Skin of body (tissue), 3 donors: ENCODE measurements at places on chromosomes 6 and 20. TPM values are rescaled to one million over a fixed set of nuclear protein-coding genes. Genes with fewer than 3 reads are reported as not detected.

The SAMD3 gene
- total RNA-seq: 2.6 TPM

The PPIL6 gene
- 4.1 TPM for total RNA-seq

GRCh38 chr6:104473021-104473429 lies 386.7 kb downstream of the HACE1 start:
- DNase-seq: no peak

DNA sequence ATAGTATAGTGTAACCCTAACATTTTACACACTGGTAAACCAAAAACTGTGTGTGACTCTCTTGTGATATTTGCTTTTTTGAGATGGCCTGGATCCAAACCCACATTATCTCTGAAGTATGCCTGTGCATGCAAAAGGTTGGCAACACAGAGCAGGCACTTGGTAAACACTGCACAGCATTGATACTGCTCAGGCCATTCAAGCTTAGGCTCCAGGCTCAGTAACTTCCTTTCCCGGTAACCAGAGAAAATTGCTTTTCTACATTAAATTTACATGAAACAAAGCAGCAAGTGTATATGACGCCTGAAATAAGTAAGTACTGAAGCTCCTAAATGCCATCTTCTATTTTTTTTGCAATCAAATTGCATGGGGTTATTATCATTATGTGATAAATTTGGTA lies 205.7 kb downstream of the EPM2A start:
- DNase-seq: no peak

The RAD21L1 gene
- total RNA-seq: not detected

The HCK gene
- total RNA-seq: 11.5 TPM

The BMP5 gene
- 5.0 TPM for total RNA-seq

The PPP1R14C gene
- total RNA-seq: 18.3 TPM

GRCh38 chr6:156169371-156169770 lies 607.8 kb upstream of the ARID1B start:
- DNase-seq: no peak

The SPATA25 gene
- total RNA-seq: 0.69 TPM

DNA sequence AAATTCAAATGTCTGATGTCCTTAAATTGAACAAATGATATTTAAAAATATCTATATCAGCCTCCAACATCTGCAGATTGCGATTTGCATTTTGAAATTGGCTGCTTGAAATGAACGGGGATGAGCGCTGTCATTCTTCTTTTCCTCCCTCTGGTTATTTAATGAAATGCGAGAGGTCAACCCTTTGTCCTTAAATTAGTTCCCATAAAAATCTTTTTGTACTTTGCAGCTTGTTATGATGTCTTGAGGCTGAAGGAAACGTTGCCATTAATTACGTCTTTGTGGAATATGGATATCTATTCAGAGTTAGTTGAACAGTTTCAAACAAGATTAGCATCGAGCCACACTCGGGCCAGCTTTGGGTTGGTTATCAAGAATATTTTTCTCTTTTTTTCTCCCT lies 140.0 kb downstream of the LINC00237 start:
- no peak for DNase-seq

DNA sequence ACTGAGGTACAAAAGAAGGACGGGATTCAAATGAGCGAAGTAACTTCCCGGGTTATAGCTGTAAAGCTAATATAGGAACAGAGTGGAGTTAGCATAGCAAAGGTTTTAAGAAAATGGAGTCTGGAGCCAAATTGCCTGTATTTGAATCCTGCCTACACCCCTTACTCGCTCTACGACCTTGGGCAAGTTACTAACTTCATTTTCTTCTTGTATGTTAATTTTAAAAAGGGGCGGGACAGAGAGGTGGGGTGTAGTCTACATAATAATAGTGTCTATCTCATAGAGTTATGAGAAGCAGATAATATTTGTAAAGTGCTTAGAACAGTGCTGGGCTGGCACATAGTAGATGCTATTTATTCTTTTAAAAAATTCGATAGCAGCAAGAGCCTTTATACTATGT lies 705 bp downstream of the ZSCAN23 start:
- DNase-seq: no peak

- DNase-seq: no peak
These were observed 486.3 kb downstream of the GRIK2 start for GRCh38 chr6:101879782-101880181.

DNA sequence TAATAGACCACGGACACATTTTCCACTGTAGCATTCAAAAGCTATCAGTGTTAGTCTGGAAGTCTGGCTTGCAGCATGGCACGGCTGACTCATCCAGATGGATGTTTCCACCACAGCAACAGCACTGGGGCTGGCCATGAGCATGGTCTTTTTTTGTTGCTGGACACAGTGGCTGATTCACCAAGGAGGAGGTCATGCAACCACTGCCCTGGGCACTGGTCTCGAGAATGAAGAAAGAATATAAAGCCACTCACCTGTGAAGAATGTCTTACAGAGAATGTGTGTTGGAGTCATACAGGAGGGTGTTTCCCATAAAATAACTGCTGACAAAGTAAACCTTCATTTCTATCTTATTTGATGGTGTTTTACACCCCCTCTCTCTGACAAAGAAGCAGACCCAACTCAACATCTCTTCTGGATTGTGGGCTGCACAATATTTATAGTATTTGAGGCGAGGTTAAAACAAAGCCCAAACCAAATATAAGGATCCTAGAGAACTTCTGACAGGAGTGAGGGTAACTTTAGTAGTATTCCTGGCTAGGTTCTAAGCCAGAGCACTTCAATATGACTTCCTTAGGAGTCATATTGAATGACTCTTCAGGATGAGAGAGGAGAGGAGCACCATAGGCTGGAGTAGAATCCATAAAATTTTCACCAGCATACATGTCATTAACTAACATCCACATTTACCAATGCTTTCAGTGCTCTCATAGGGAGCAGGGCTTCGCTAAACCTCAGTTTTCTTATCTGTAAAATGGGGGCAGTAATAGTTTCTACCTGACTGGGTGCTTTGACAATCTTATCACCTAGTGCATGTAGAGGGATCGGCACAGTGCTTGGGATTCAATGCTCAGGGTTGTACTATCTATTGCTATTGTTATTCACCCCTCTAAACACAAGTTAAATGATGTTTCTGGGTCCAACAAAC lies 121.4 kb downstream of the KIF13A start:
- no peak for DNase-seq
